Stimulated activated CD8-positive, alpha-beta memory T cell treated with anti-CD3 and anti-CD28 coated beads, Interleukin-15, amount 100 ng/mL, for 24 hours (primary cell): ENCODE measurements at places on chromosomes 3 and 15.

DNA sequence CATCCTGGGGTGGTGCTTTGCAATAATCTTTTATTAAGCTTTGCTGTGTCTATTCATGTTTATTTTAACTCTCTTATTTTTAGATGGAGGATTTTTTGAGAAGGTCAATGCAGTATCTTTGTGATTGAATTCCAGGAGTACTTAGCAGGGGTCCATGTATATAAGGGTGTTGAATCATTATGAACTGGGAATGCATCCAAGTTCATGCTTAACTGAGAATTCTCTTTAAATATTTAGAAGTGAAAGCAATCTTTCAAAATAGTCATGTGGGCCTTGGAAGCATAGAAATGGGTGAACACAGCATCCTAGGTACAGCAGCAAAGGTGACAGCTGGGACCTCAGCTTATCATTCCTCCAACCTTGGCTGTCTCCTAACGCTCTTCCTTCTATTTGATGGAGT lies 27.3 kb downstream of the SPTSSB start:
- DNase-seq = no peak

DNA sequence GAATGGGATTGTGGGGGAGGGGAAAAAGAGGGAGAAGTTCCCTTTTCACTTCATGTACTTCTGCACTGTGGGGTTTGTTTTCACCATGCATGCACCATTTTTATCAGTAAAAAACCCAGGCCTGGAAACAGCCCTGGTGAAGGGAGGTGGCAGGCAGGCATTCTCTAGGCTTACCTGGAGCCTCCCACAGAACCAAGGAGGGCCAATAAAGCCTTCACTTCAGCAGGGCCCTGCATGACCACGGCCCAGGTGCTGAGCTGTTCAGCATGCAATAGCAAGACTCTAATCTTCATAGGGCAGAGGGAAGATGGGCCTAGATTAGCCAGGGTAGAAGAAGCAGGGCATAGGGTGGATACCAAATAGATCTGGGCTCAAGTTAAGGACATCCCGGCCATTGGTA lies 49.6 kb downstream of the SCN5A start:
- DNase-seq = no peak

DNA sequence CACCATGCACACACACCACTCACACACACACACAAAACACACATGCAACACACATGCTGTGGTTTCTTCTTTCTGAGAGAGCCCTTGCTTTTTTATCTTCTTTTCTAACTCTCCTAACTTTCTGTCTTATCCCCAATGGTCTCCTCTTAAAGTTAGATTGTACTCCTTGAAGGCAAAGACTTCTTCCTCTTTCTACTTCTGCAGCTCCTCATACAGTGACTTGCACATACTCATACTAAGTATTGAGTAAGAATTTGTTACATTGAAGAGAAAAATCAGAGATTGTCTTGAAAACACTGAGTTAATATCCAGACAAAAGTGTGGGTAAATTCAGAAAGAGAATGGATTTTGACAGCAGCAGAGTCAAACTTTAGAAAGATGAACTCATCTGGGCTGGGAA lies 64.4 kb downstream of the GTPBP8 start:
- no peak for DNase-seq

GRCh38 chr3:160374472-160374871 lies 24.6 kb downstream of the IFT80 start:
- no peak for DNase-seq

GRCh38 chr3:28042095-28042635 lies 199.3 kb upstream of the CMC1 start:
- DNase-seq = no peak

DNA sequence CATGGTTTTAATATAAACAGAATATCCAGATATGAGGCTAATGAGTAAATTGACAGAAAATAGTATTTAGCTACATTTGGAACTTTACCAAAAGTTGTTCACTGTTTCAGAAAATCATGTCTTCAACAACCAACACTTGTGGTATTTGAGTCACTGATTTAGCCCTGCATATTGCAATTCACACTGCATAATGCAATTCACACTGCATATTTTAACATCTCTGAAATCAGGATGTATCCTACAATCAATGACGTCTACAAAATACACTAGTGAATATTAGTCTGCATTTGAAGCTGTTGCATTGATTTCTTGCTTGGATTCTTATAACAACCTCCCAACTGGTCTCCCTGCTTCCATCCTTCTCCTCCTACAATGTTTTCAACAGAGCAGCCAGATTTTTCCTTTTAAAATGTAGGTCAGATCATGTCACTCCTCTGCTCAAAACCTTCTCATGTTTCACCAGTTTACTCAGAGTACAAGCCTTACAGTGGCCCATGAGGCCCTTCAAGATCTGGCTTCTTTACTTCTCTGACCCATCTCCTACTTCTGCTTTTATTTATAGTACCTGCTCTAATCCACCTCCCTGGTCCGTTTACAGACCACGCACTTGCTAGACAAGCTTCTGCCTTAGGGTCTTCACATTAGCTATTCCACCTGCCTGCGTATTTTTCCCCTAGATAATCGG lies 11.4 kb upstream of the RAB11A start:
- no peak for DNase-seq
